ENCODE measurements at places on chromosomes 12 and 14.
A peak's percentile ranks its signal among the peaks of the same experiment; 100 is the strongest.

DNA sequence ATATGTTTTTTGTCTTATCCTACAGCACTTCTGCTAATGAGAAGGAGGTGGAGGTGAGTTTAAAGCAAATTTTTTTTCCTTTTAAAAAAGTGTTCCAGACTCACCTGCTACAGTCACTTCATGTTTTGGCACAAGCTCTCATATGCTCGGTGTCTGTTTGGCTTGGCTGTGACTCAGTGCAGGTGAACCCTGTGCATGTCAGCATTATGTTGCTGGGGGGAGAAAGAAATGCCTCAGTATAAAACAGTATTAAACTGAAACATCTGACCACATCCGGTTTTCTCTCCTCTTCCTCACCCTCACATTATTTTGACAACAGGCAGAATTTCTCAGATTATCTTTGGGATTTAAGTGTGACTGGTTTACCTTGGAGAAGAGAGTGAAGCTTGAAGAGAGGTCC lies 105.2 kb downstream of the DNAI7 start:
- DNase-seq, result no peak

- DNase-seq, result peak; percentile 27
Observed at GRCh38 chr12:8045952-8046944, 13.7 kb downstream of the FOXJ2 start.

DNA sequence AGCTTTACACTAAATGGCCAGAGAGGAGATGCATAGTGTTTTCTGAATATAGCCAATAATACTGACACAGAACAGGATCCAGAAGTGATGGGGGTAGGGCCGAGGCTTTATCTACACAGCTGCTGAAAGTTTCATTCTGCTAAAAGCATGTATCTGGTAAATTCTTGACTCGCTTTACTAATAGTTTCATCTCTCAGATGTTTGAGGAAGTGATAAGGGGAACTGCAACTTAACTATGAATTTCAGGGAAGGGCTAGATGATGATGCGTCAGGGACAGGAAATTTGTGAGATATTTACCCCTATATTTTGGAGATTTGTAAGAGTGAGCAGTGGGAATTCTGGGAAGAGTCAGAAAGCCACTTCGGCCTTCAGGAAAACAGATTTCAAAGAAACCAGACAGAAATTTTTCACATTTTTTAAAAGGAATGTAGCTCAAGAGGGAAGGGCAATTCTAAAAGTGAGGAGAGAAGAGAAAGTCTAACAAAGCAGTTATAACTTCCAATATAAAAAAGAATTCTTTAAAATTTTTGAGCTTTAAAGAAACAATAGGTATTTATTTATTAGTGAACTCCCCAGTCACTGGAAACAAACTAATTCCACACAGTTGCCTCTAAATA lies 243.1 kb downstream of the BCAT1 start:
- DNase-seq, result no peak

- DNase-seq, result no peak
Observed at GRCh38 chr12:78970041-78970440, 105.5 kb downstream of the SYT1 start.

DNA sequence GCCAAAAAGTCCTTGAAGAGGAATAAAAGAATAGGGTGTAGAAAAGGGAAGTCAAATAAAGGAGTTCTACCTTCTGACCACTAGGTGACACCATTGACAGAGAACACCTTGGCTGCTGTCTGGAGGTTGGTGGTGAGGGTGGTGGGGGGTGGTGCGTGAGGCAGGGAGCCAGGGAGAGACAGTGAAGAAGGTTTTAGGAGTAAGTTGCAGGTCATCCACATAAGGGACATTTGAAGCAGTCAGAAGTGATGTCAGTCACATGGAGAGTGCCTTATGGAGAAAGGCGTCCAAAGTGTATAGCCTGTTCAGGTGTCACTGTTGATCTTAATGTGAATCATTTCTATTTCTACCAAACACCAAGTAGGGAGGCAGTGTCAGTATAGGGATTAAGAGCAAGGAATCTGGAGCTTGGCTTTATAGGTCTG lies 279.3 kb upstream of the DDHD1 start:
- no peak for DNase-seq

GRCh38 chr14:72663956-72664650 lies 229.8 kb downstream of the DPF3 start:
- no peak for DNase-seq
